ENCODE measurements at places on chromosomes 16 and 17.

GRCh38 chr17:77602883-77603640 lies 355.4 kb upstream of the TNRC6C start:
- DNase-seq: no peak

DNA sequence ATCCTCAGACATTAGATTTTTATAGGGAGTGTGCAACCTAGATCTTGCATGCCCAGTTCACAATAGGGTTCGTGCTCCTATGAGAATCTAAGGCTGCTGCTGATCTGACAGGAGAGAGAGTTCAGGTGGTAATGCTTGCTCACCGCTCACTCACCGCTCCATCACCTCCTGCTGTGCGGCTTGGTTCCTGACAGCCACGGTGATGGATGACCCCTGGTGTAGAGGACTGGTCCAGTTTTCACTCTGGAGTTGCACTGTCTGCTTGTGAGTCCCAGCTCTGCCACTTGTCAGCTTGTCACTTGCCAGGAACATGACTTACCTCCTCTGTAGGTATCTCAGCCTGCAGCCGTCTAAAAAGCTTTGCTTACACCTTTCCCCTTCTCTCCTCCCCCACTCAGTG lies 214.6 kb downstream of the SNX29 start:
- no peak for DNase-seq

DNA sequence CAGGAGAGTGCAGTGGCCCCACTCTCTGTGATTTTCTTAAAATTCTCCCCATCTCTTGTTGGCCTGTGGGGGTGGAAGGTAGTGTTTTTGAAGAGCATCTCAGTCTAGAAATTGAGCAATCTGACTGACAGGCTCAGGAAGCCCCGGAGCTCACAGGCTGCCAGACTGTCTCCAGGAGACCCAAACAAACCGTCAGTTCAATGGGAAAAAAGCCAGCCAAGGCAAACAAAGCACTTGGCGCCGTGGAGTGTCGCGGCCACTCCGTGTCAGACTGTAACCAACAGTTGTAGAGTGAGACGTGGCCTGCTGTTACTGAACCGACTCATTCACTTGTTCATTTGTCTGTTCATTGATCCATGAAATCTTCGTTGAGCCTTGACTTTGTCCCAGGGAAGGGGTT lies 33.7 kb downstream of the RGS9 start:
- no peak for DNase-seq

DNA sequence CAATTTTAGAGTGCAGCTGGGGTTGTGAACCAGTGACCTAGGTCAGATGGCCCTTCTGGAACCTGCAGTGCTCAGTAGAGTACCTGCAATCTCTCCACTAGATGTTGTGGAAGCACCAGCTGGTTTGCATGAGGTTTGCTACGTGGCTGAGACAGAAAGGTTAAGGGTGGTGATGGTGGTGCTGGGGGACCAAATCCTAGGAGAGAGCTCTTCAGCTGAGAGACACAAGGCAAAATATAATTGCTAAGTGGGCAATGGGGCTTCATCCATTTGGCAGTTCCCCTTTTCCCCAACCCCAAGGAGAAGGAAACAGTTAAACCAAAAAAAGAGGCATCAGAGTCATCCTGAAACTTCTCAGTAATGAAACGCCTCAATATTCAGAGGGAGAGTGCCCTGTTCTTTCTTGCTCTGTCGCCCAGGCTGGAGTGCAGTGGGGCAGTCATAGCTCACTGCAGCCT lies 13.9 kb downstream of the ITPRIPL2 start:
- no peak for DNase-seq

DNA sequence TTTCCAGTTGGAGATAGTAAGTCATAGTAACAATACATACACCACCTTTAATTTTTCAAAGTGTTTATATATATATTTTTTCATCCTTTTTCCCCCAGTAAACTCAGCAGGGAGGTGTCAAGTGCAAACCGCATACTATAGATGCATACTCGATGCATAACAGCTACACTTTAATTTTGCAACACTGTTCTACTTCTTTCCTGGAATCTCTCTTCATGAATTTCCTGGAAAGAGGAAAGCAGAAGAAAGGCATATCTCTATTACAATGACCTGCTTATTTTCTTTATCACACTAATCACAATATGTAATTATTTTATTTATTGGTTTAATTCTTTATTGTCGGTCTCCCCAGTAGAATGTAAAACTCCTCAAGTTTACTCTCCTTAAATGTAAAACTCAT lies 140.0 kb downstream of the SNX11 start:
- DNase-seq: no peak

DNA sequence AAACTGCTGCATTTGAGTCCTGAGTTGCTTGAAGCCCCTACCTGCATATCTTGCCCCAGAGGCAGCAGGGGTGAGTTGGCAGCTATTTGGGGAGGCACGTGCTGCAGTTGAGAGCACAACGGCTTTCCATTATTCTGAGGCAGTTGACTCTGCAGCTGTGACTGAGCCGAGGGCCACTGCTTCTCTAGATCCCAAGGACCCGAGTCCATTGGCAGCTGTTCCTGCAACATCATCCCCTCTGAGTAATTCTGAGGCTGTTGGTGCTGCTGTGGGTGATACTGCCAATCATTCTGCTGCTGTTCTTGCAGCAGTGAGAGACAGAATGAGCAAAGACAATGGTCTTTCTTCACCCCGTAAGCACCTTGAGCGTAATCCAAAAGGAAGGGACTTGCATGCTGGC lies 12.7 kb downstream of the TERF2IP start:
- DNase-seq: no peak

DNA sequence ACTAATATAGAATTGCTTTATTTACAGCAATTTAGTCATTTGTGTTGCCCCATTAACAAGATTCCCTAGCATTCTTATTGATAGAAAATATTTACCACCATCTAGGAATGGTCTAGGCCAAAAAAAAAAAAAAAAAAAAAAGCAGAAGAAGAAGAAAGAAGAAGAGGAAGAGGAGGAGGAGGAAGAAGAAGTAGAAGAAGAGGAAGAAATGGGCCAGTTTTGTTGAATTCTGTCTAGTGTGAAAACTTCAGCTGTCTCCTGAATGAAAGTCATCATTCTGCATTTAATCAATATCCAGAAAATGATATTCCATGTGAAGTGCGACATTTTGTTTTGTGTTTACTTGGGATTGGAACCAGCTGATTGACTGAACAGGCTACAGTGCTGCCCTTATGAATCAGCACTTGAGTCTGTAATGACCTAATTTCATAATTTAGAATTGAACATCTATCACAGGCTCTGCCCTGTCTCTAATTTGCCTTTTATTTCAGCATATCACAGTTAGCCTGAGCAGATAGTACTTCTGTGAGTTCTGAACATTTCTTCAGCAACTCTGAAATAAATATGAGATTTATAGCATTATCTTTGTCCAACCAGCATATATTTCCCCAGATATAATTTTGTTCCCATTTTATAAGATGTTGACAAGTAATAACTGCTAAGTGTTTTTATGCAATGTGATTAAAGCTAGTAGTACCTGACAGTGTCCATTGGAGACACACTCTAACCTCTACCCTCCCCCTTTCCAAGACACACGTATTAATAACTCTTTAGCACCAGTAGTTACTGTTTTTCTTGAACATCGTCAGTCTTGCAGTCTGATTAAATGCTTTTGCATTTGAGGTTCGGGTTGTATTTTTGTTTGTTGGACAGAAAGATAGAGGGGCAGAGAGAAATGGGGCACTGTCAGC lies 5.9 kb downstream of the ANKFN1 start:
- DNase-seq: no peak

DNA sequence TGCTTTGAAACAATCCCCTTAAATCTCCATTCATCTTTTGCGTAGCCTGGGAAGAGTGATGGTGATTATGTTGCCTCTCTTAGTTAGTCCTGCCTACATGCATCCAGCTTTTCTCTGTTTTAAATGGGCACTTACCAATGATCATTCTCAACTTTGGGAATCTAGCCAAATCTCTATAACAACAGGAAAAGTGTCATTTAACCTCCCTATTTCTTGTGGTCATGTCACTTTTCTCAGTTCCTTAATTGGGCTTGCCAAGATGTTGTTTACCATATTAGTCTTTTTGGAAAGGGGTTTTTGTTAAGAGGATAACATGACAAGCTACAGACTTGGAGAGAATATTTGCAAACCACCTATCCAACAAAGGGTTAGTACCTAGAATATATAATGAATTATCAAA lies 15.6 kb upstream of the CLEC10A start:
- no peak for DNase-seq

DNA sequence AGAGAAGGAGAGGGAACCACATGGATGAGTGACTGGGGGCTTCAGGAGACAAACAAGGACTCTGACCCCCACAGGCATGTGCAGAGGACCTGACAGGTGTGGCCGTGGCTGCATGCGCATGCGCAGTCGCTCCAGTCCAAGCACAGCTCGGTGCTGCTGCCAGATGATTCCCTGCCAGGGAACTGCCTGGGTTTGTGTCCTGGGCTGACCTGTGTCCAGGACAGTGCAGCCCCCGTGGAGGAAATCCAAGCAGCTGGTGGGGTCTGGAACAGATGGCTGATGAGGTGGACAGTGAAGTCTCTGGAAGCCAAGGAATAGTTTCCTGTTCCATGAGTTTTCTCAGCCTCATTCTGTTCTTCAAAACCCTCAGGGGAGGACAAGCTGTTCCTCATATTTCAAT lies 27.3 kb downstream of the LASP1 start:
- DNase-seq: no peak

DNA sequence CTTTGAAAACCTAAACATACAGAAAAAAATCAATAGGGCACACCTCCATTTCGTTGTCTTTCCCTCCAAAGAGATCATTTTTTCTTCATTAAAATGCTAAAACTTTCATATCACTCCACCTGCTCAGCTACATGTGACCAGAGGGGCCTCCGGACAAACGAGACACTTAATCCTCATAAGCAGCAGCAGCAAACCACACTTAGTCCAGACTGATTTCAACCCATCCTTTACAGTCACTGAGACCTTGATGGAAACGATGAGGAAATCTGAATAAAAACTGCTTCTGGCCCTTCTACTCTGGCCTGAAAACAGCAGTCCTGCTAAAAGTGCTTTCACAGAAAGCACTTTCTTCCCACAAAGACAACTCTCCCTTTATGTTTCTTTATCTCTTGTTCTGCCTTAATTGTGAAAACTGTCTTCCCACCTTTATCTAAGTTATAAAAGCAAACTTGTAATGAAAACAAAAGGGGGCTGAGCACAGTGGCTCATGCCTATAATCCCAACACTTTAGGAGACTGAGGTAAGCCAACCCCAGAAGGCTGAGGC lies 4.6 kb downstream of the ANKRD11 start:
- no peak for DNase-seq

DNA sequence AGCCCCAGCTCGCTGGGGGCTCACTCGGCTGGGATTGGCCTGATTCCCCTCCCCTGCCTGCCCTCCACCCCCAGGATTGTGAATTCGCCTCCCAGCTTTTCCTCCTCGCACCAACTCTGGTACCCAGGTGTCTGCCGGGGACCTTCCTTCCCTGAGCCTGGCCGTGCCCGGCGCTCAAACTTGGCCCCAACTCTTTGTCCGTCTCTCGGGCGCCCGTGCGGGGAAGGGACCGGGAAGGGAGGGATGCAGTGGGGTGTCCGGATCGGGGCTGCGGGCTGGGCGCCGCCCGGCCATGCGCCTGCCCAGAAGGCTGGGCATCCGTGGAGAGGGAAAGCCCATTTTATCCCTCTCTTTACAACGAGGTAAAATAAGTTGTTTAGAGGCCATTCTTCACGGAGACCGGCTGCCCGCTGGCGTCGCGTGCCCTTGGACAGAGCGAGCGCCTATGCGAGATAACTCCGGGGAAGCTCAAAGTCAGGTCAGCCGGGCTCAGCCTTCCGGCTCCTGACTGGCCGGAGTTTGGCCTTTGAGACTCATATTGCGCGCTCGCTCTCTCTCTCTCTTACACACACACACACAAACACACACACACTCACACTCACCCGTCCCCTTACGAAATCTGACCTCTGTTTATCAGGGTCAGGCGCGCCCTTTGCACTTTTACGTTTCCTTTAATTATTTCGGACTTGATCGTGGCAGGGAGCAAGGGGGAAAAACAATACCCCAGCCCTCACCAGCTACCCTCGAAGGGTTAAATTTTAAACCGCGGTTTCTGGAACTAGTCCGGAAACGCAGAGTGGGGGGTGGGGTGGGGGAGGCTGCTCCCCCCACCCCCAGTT lies 774 bp upstream of the MAF start:
- no peak for DNase-seq

DNA sequence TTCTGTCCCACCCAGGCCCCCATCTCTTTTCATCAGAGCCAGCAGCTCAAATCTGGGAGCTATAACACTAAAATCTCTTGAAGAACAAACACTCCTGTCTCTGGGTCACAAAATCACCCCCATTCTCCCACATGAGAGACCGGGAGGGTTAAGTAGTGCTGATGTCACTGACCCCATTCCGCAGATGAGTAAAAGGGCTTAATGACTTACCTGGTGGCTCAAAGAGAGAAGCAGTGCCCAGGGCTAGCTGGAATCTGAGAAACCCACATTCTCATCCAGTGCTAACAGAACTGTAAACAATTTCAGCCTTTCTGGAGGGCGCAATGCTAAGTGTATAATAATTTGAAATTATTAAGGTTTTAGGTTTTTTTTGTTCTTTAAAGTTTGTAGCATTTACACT lies 26.3 kb upstream of the LHX1 start:
- no peak for DNase-seq

- DNase-seq: no peak
These were observed 48.3 kb upstream of the AXIN2 start for GRCh38 chr17:65609749-65610148.

- no peak for DNase-seq
These were observed 43.3 kb upstream of the CDH13 start for GRCh38 chr16:82583422-82583821.

GRCh38 chr17:57160624-57161023 lies 75.6 kb downstream of the AKAP1 start:
- DNase-seq: no peak

GRCh38 chr17:266701-267667 lies 85.5 kb upstream of the DOC2B start:
- no peak for DNase-seq

DNA sequence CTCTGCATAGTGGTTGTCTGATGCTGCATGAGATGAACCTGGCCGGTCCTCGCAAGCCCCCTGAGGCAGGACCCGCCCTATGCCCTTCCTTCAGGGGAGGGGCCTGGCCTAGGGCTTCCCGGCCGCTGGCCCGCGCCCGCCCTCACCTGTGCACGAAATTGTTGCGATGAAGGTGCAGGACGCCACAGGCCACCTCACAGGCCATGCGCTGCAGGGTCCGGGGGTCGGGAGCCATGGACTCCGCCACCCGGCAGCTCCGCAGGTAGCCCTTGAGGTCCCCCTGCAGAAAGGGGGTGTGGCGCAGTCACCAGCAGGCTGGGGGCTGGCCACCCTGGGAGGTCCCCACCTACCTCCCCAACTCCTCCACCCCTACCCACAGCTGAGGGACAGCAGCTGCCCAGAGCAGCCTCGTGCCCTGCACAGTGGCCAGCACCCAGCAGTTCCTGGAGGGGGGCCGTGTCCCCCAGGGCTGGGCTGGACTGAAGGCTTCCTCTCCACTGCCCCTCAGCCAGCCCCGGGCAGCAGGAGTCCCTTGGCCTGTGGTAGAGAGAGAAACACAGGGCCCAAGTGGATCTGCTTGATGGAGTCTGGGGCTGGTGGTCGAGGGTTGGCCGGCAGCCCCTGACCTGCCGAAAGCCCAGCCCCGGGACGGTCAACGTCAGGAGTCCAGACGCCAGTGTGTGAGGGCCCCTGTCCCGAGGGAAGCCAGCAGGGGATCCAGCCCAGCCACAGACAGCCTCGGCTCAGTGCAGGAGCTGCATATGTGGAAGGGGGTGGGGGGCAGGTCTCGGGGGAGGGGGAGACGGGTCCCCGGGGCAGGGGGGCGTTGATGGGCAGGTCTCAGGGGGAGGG lies 38.8 kb upstream of the PVALEF start:
- no peak for DNase-seq

GRCh38 chr16:77062878-77063675 lies 127.9 kb upstream of the MON1B start:
- no peak for DNase-seq

Data from activated CD4-positive, CD25-positive, alpha-beta regulatory T cell treated with anti-CD3 and anti-CD28 coated beads, Interleukin-2, amount 50 U/mL, for 16 hours (primary cell).